ENCODE measurements at places on chromosomes 5 and 9. TPM values are rescaled to one million over a fixed set of nuclear protein-coding genes. Genes with fewer than 3 reads are reported as not detected.

The SPATA31D4 gene
- total RNA-seq, result not detected

The PTGES2 gene
- 63.9 TPM for total RNA-seq

The PCDHB10 gene
- total RNA-seq, result 0.12 TPM

The WDR31 gene
- 1.6 TPM for total RNA-seq

The OR2K2 gene
- total RNA-seq, result not detected

The FUT7 gene
- not detected for total RNA-seq

The NR5A1 gene
- not detected for total RNA-seq

The DRD1 gene
- total RNA-seq, result not detected

The EIF4EBP3 gene
- total RNA-seq, result 1.4 TPM

The CDHR2 gene
- total RNA-seq, result not detected

The AFF4 gene
- 32.4 TPM for total RNA-seq

The PLPP1 gene
- 171 TPM for total RNA-seq

The EFNA5 gene
- total RNA-seq, result 5.8 TPM

The COQ4 gene
- total RNA-seq, result 28.8 TPM

The UBE2D2 gene
- total RNA-seq, result 80.3 TPM

Data from pericardium fibroblast (primary cell).